AG04450 (cell line): ENCODE measurements at places on chromosomes 3 and 15. TPM values are rescaled to one million over a fixed set of nuclear protein-coding genes. Genes with fewer than 3 reads are reported as not detected.
A peak's percentile ranks its signal among the peaks of the same experiment; 100 is the strongest.

- DNase-seq, result no peak
Measured at GRCh38 chr3:128011140-128011539, 41.1 kb upstream of the SEC61A1 start.

GRCh38 chr3:122955916-122956692 is 71.5 kb downstream of the SEMA5B start:
- no peak for DNase-seq

DNA sequence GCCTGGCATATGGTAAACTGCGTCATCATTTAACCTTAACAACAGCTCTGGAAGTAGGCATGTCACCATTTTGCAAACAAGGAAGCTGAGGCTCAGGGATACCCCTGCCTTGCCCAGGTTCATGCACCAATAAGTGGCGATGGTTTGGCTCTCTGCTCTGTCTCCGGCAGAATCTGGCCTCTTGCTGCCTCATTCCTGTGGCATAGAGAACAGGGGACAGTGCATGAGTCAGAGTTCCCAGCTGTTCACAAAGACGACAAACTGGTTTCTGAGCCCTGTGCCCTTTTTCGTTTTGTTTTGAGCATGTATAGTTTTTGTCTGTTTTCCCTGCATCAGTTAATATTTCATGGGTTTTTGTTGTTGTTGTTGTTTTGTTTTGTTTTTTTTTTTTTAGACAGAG is 236.8 kb downstream of the OPA1 start:
- no peak for DNase-seq

DNA sequence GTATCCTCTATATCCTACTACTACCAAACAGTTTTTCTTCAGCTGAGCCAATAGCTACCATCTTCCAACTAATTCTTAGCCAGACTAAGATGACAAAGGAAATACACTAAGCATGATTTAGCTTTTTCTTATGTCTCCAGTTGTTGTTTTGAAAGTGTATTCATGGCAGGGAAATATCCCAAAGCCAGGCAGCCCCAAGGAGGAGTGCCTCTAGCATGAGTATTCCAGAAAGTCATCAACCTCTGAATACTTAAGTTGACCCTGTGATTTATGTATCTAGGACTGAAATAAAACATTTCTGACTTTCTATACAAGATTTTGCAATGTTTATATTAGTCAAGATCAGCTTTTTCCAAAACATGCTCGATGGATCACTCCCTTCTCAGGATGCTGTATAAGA is 449.1 kb downstream of the IL5RA start:
- no peak for DNase-seq

GRCh38 chr3:197398286-197398878 is 100.0 kb upstream of the DLG1 start:
- DNase-seq, result no peak

The TRH gene
- polyA plus RNA-seq, result not detected in 2 replicates

GRCh38 chr15:39127925-39128617 is 452.8 kb upstream of the THBS1 start:
- DNase-seq, result peak; percentile 86

DNA sequence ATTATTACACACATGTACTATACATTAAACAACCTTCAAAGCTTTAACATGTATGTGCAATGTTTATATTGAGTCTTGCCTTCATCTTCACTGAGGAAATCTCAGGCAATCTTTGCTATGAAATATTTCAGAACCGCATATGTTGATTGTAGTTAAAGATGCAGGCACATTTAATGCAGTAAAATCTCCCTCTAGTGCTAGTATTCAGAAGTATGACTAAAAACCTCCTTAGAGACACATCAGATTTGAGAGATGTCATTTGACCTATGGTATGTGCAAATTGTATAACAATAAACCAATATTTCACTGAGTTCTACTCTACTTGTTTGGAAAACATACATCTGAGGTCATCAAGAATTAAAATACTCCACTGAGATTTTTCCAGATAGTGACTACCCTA is 123.8 kb upstream of the C15orf61 start:
- no peak for DNase-seq

DNA sequence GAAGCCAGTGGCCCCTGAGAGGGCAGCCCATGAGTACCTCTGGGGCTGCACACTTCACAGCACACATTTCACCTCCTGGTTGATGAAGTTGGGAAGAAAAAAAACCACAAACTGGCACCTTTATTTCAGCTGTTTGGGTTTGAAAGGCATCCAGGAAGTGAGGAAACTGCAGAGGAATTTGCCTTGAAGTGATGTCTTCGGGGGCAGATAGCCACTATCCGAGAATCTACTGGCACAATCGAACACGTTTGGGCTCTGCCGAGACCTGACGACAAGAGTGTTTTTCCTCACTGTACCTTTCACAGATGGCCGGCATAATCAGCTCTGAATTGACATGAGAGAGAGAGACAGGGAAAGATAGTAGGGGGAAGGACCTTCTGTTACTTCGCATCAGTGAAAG is 59.7 kb downstream of the LRIG1 start:
- no peak for DNase-seq

DNA sequence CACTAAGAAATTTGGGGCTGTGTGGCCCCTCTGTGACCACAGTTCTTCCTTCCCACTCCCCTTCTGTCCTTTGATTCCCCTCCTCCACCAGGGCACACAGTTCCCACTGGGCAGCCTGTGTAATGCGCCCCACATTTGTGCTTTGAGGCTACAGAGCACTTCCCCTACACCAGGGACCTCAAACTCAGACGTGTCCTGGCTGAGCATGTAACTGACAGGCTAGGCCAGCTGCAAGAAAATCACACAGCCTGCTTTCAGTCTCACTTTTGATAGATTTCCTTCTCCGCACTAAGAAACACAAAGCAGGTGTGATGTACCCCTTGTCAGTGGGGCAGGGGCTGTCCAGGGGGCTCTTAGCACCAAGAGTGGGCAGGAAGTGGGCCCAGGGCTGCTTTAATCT is 29.6 kb downstream of the PRKCD start:
- no peak for DNase-seq

The SMAD6 gene
- polyA plus RNA-seq, result 1.8 and 2.2 TPM in 2 replicates
